ENCODE measurements at places on chromosomes 12 and 14.

GRCh38 chr12:125121106-125121505 lies 55.9 kb downstream of the AACS start:
- no peak for DNase-seq

DNA sequence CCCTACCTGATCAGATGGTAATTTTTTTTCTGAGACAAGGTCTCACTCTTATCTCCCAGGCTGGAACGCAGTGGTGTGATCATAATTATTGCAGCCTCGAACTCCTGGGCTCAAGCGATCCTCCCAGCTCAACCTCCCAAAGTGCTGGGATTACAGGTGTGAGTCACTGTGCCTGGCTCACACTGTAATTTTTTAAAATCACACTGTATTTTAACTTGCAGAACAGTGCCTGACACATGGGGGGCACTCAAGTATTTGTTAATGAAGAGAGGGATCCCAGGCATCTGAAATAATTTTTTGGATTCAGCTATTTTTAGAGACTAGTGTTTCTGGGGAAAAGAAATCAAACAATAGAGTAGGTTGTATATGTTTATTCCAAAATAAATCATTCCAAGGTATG lies 21.7 kb downstream of the LIMA1 start:
- DNase-seq, result peak; percentile 13

GRCh38 chr14:44803239-44803905 lies 158.4 kb downstream of the KLHL28 start:
- DNase-seq, result peak; percentile 78

- DNase-seq, result no peak
Measured at GRCh38 chr12:117101953-117102799, 3.0 kb upstream of the TESC start.

DNA sequence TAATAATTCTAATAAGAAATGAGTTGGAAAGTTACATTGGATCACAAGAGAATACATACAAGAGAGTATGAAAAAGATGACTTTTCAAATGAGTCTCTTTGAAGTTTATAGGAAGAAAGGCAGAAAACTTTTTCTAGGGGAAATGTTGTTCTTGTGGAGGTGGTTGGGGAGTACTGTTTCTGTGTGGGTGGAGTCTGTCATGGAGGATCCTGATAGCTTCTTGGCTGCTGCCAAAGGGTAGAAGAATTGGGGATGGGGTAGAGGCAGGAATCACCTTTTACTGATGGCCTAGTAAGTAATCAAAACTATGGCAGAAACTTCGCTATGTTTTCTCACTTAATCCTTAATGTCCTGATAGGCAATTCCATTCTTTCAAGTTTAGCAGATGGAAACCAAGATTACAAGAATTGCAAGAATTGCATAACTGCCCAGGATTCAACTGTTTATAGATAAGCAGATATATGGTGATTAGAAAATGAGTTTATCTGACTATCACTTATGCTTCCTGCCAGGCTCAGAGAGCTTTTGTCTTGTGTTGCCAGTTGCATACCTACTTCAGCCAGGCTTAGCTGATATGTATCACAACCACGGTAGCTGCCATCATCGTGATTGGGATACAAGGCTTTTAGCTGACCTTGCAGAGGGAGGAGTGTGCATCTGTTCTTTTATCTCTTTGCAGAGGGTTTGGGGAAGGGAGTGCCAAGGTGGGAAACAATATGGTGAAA lies 463.9 kb downstream of the TMTC2 start:
- no peak for DNase-seq

DNA sequence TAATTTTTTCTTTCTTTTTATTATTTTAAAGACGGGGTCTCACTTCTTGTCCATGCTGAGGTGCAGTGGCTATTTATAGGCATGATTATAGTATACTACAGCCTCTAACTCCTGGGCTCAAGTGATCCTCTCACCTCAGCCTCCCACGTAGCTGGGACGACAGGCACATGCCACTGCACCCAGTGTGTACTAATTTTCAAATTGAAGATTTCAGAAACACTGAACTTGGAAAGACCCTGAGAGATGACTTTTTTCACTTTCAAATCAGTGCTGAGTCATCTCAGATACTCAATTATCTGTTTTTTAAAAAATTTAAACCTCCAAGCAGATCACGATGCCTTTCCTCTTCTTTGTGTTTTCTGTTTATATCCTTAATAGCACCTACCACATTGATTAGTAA lies 53.7 kb upstream of the COCH start:
- DNase-seq, result no peak

DNA sequence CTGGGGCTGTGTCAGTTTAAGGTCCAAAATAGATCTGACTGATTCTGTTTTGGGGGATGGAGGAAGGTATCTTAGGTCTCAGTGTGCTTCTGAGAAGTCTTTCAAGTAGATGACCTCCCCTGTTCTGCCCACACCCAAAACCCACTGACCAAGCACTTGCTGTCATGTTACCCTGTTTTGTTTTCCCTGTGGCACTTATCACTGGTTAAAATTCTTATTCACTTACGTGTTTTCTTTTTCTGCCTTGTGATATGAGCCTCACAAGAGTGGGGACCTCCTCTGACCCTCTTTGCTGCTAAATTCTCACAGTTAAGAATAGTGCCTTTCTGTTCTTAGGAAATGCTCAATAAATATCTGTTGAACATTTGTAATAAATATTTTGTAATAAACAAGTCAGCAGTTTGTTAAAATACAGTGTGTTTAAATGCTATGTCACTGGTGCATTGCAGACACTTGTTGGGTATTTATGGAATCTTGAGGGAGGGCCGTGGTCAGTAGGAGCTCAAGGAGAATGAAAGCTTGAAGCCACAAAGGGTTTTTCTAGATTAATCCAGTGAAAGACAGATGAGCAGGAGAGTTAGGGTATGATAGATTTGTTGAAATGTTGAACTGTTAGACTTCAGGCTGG lies 20.9 kb downstream of the PLEKHA5 start:
- DNase-seq, result peak; percentile 65

DNA sequence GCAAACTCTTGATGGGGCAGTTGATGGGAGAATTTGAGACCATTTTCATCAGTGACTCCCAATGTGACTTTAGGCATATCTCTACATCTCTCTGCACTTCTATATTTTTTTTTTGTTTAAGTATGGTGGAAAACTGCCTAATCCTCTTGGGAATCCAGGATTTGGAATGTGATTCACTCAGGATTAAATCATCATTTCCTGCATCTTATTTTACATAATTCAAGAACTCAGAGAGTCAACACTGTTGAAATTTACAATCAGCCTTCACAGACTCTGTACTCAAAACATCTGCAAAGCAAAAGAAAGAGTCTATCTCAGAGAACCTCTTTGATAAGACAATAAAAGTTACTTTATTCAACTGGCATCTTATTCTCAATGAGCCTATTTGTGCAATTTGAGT lies 260.7 kb upstream of the NOS1 start:
- DNase-seq, result peak; percentile 78

- peak; percentile 7 for DNase-seq
Measured at GRCh38 chr12:100473716-100474150, at the start of gene NR1H4. Gene NR1H4, plus strand, starts transcription at chr12:100473866. Its CDS starts 19,458 bp downstream, at chr12:100493324.

- no peak for DNase-seq
Measured at GRCh38 chr14:52821805-52822250, 30.4 kb upstream of the GNPNAT1 start.

- DNase-seq, result no peak
Measured at GRCh38 chr14:31949709-31950108, 127.4 kb upstream of the ARHGAP5 start.

DNA sequence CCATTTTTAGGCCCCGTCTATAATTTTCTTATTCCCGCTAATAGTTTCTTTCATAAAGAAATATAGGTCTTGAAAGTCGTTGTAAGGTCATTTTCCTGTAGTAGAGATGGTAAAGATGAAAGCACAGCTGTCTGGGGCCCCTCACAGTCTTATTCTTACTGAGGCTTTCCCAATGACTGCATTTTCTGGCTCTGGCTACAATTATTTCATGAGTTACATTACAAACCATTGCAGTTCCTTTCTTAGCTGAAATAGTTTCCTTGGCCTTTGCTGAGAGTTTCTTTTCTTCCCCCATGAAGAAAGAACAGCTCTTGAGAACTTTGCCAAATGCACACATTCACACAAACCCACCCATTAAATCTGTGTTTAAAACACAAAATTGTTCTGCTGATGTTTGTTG lies 113.0 kb downstream of the DYRK2 start:
- DNase-seq, result no peak

GRCh38 chr12:99392091-99392850 lies 255.3 kb upstream of the GARIN6 start:
- DNase-seq, result no peak

All from fibroblast of skin of scalp (primary cell).